ENCODE measurements at places on chromosomes 1 and 21.

GRCh38 chr1:201016211-201016651, 7.3 kb downstream of the KIF21B start:
- no peak for DNase-seq

- no peak for DNase-seq
These were observed 237.9 kb upstream of the PBX1 start for GRCh38 chr1:164320790-164321731.

DNA sequence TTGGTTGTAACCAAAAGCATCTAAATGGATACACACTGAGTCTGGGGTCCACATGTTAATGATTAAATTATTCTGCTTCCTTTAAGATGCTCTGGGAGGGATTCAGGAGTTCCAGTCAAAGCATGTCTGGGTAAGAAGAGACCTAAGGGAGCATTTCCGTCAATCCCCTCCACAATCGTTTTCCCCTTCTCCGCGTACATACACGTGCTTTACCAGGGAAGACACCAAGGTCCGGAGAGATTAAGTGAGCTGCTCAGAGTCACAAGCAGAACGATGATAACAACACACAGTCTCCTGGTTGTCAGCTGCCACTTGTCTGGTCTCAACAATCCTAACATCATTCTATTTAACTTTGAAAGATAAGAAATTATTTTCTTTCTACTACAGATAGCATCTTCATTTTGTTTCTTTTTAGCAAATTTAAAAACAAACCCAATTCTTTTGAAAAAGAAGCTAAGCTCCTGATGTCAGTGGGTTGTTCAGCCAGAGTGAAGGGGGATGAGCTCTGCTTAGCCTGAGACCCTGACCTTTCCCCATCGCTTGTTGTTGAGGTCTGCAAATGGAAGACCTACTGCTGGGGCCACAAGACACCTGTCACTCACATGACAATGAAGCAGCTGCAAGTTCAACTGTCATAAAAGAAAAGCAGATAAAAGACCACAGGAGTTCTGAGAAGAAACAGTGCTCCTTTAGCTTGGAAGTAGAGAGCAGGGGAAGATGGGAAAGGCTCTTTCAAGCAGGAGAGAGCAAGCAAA, 4.5 kb downstream of the PAFAH2 start:
- DNase-seq, result no peak

DNA sequence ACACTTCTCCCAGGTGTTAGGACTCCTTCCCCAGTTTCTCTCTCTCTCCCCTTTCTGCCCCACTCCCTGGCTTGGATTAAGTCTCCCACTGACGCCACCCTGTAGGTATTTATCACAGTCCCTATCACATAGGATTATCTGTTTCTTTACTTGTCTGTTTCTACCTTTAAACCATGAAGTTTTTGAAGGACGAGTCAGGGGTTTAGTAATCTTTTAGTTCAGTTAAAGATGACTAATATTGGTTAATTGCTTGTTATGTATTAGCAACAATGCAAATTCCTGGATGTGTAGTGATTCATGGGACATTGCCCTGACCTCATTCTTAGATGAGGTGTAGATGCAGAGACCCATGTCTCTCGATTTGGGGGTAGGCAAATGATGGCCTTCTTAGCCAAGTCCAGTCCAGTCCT, 6.4 kb downstream of the LAMC1 start:
- DNase-seq, result no peak

- no peak for DNase-seq
These were observed 153.5 kb downstream of the LRRC40 start for GRCh38 chr1:70051926-70052325.

DNA sequence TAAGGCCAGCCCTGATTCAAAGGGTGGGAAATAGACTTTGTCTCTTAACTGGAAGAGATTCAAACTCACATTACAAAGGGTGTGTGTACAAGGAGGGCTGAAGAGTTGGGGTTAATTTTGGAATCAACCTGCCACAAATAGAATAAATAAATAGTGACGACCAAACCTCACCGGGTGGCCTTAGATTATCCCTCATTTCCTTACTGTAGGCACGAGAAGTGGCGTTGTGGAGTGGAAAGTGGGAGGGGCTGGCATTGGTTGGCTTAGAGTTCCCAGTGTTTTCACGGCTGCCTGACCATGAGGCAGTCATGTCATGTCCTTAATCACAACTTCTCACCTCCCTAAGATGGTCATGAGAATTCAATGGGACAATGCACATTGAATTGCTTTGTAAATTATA, 21.3 kb upstream of the RUNX1 start:
- DNase-seq, result no peak

- no peak for DNase-seq
These were observed 82.7 kb upstream of the ABCD3 start for GRCh38 chr1:94335447-94335846.

GRCh38 chr1:159999204-159999603, 32.6 kb downstream of the PIGM start:
- DNase-seq, result no peak

- DNase-seq, result no peak
These were observed 398.3 kb downstream of the DUSP10 start for GRCh38 chr1:221343607-221344006.

- DNase-seq, result no peak
These were observed 167.5 kb upstream of the CAMK1G start for GRCh38 chr1:209416039-209416438.

- DNase-seq, result no peak
These were observed 889 bp upstream of the SCYL3 start for GRCh38 chr1:169894424-169895145.

DNA sequence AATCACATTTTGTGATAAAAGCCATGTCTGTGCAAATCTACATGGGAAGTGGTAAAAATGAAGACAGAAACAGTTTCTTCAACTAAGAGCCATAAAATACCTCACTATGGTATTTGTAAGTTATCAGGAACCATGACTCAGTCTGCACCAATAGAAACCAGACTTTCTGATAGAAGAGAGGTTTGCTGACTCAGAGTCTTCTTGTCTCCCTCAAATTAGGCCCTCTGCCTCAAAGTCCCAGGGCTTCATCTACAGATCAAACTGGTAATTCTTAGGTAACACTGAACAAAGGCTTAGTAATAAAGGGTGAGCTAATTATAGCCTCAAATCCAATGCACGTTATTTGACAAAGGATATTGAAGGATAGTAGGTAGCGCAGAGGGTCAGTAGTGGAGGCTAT, 30.9 kb upstream of the SSX2IP start:
- DNase-seq, result peak; percentile 43

DNA sequence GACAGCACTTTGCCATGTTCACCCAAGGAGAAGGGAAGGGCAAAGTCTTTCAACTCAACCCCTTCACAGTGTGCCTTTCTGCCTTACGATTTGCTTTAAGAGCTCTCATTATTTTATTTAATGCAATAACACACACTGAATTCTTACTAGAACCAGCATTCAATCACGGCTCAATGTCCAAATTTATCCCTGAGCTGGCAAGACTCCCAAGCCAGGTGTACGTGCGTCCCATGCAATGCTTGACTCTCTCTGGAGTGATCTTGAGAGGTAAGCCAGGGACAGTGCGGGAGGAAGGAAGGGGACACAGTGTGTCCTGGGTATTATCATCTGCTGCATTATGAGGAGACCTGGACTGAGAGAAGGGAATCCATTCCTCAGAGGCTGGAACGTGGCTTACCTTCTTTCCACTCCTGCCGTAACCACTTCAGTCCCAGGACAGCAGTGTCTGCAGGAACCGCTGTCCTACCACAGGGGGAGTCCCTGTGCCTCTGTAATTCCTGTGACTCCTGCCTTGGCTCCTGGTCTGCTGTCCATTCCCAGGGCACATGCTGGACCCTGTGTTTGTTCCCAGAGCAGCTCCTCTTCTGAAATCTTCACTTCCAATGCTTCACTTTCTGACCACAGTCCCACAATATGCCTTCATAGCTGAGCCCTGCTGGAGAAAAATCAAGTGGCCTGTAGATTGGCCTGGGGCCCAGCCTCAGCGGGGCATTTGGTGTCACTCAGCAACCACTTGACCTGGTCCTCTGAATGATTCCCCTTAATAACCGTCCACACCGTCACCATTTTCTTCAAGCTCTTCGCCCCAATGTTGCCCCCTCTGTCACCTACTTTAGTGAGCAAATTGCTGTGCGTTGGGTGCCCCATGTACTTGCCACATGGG, 28.6 kb upstream of the STUM start:
- no peak for DNase-seq

- DNase-seq, result no peak
These were observed 254.9 kb downstream of the RHOU start for GRCh38 chr1:228989992-228990827.

GRCh38 chr1:154386643-154387352, 18.3 kb upstream of the IL6R start:
- no peak for DNase-seq

DNA sequence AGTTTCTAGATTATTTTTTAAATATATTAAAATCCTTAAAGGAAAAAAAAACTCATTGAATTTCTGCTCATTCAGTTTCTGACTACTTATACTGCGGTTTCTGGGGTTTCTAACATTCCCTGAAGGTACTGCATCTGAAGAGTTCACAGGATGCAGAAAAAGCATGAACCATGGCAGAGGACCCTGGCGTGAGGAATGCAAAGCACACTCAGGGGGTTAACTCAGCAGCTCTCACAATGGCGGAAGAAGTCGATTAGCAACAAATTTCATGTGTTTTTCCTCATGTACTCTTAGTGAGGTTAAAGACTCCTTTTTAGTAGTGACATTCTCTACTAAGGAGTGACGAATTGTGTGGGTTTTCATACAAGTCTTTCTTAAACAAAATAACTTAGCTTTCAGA, 975.6 kb downstream of the NCAM2 start:
- no peak for DNase-seq

GRCh38 chr1:11736746-11737639, 1.1 kb downstream of the AGTRAP start:
- no peak for DNase-seq

GRCh38 chr21:29237110-29238052, 61.3 kb upstream of the BACH1 start:
- peak; percentile 22 for DNase-seq

- DNase-seq, result no peak
These were observed 9.2 kb downstream of the SRSF4 start for GRCh38 chr1:29172415-29172939.

DNA sequence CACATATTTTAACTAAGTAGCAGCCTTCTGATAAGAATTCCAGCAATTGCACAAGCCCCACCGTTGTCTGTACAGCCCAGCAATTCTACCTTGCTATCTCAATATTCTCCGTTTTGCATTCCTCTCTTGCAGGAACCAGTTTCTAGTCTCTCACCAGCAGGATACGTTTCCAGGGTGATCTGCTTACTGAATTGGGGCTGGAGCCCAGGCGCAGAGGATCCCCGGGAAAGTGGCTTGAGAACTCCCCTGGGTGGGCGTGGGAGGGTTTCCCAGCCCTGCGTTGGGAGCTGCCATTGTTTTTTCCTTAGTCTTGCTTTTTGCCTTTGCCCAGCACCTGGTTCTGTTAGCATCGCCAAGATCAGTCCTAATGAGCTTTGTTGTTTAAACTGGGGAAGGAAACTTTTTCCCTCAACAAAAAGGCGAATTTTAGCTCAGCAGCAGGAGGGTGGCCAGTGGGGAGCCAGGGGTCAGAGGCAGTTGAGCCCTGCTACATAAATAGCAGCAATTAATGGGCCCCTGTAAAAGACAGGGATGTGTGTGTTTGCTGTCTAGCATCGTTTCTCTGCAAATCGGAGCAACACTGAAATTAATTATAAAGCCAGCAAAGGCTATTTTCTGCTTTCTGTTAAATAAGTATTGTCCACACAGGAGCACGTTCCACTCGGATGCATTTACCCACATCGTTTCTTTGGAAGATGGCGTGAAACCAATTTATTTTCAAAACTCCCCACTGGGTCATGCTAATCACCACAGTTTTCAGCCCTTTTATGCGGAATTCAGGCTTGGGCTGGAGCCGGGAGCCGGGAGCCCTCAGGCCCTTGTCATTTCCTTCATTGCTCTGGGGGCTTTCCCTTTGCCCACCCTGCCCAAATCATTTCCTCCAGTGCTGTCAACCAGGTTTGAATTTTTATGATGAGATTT, 36.6 kb downstream of the HUNK start:
- DNase-seq, result no peak

- no peak for DNase-seq
These were observed 1.3 kb upstream of the CDC7 start for GRCh38 chr1:91499346-91499745.

GRCh38 chr1:115198938-115199337, 109.6 kb upstream of the TSPAN2 start:
- DNase-seq, result no peak

DNA sequence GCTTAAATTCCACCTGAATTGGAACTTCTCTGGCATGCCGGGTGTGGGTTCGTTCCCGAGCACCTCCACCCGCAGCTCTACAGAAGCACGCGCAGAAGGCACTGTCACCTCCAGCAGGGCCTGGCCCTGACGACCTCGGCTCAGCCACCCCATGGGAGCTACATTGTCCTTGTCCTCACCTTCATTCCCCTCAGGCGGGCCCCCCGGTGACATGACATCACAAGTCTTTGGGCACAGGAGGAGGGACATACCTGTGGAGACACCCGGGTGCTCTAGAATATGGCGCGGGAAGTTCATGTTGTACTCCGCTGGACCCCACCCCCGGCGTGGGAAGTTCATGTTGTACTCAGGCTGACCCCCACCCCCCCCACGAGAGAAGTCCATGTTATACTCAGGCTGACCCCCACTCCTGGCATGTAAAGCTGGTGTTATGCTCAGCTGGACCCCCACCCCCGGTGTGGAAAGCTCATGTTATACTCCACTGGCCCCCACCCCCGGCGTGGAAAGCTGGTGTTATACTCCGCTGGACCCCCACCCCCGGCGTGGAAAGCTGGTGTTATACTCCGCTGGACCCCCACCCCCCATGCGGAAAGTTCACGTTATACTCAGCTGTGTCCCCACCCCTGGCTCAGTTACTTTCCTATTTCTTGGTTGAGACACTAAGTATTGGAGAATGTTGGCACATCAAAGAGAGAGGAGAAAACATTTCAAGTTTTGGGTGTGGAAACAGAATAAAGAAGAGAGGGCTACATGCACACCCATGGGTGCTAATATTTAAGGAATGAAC, 37.6 kb downstream of the UMODL1 start:
- no peak for DNase-seq

DNA sequence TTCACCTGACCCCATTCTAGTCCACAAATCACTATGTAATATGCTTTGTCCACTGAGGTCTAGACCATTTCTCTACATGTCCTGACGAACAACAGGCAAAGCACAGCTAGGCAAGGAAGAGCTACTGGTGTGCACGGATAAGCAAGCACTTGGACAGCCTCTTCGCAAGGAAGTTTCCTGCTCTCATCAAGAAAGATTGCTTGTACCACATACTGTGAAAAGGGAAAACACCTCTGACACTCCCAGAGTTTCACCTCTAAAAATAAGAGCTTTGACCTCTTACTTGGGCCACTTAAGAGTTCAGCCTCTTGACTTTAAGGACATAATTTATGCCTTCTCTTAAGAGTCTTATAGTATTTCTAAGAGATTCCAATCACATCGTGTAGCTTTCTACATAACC, 36.0 kb upstream of the LPAR3 start:
- no peak for DNase-seq

- DNase-seq, result no peak
These were observed 8.0 kb upstream of the EIF2B3 start for GRCh38 chr1:44994309-44994898.

GRCh38 chr1:19967808-19968207, 11.6 kb downstream of the PLA2G2A start:
- DNase-seq, result no peak

GRCh38 chr1:204495078-204495753, 611 bp upstream of the PIK3C2B start:
- no peak for DNase-seq

- no peak for DNase-seq
These were observed 400.7 kb upstream of the DAB1 start for GRCh38 chr1:57824535-57824934.
